Fibroblast of lung (primary cell): ENCODE measurements at places on chromosomes 12 and 14. TPM values are rescaled to one million over a fixed set of nuclear protein-coding genes. Genes with fewer than 3 reads are reported as not detected.

GRCh38 chr12:129827102-129827865 is 76.5 kb downstream of the TMEM132D start:
- H3K27ac ChIP-seq, result no peak overlapping the region
- H3K4me1 ChIP-seq, result no peaks in the 10 kb centered on the region
- no peaks in the 10 kb centered on the region for H3K36me3 ChIP-seq
- no peaks in the 10 kb centered on the region for H3K27me3 ChIP-seq
- no peak overlapping the region for H3K4me3 ChIP-seq

GRCh38 chr14:71523630-71524319 is 408.5 kb upstream of the RGS6 start:
- H3K27ac ChIP-seq, result no peak overlapping the region
- H3K4me3 ChIP-seq, result no peak overlapping the region
- no peaks in the 10 kb centered on the region for H3K36me3 ChIP-seq

- H3K4me1 ChIP-seq, result no peaks in the 10 kb centered on the region
- DNase-seq, result no peak
- H3K36me3 ChIP-seq, result no peaks in the 10 kb centered on the region
- H3K4me3 ChIP-seq, result no peak overlapping the region
Observed at GRCh38 chr14:96987086-96987474, 189.9 kb downstream of the VRK1 start.

DNA sequence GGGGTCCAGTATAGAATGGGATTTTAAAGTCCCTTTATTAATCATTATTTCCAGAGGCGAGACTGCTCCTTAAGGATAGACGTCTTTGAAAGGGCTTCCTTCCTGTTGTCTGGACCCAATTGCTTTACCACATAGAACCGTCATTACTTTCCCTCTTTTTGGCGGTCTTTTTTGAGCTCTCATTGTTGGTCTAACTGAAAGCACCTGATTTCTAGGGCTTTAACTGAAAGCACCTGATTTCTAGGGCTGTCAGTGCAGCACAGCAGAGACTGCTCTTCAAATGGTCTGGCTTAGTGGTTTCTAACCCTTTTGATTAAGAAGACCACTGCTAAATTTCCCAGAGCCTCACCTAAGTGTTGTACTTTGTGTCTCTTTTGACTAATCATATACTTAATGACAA is 95.8 kb downstream of the PRKCH start:
- H3K36me3 ChIP-seq, result no peaks in the 10 kb centered on the region
- H3K4me3 ChIP-seq, result no peak overlapping the region
- no peak overlapping the region for H3K27ac ChIP-seq
- H3K4me1 ChIP-seq, result no peaks in the 10 kb centered on the region

DNA sequence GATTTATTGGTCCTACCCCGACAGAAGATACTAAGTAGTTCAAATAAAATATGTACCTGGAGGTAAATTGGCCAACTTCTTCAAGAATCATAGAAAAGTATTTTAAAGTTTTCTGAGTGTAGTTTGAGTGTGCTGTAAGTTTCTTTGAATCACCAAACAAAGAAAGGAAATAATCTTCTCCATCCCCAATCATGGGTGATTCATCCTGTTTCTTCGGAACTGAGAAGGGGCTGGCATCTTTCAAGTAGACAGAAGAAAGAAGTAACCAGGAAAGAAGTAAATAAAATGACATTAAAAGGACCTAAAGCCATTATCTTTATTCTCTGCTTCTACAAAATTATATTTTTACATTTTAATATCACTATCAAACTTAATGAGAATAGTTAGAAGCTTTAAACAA is 6.8 kb downstream of the LMNTD1 start:
- H3K27me3 ChIP-seq, result no peaks in the 10 kb centered on the region
- peak; percentile 9 for DNase-seq
- H3K27ac ChIP-seq, result no peak overlapping the region
- no peaks in the 10 kb centered on the region for H3K4me1 ChIP-seq
- H3K36me3 ChIP-seq, result no peaks in the 10 kb centered on the region
- H3K4me3 ChIP-seq, result no peak overlapping the region

DNA sequence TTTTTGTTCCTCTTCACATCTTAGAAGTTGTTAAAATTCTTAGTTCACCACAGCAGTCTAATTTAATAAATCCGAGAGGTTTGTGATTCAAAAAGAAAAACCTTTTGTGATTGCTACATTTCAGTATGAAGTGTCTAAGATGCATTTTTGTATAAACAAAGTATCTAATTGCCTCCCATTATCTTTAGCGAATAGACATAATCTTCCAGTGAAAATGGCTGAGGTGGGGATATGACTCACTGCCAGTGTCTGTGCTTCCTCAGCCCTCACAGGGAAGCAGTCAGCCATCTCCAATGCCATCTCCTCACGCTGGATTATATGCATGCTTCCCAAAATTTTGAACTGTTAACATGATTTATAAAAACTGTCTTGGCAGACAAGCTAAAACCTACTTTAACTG is 7.6 kb downstream of the GCH1 start:
- no peaks in the 10 kb centered on the region for H3K4me1 ChIP-seq
- H3K36me3 ChIP-seq, result no peaks in the 10 kb centered on the region
- no peak overlapping the region for H3K27ac ChIP-seq
- no peak overlapping the region for H3K4me3 ChIP-seq

DNA sequence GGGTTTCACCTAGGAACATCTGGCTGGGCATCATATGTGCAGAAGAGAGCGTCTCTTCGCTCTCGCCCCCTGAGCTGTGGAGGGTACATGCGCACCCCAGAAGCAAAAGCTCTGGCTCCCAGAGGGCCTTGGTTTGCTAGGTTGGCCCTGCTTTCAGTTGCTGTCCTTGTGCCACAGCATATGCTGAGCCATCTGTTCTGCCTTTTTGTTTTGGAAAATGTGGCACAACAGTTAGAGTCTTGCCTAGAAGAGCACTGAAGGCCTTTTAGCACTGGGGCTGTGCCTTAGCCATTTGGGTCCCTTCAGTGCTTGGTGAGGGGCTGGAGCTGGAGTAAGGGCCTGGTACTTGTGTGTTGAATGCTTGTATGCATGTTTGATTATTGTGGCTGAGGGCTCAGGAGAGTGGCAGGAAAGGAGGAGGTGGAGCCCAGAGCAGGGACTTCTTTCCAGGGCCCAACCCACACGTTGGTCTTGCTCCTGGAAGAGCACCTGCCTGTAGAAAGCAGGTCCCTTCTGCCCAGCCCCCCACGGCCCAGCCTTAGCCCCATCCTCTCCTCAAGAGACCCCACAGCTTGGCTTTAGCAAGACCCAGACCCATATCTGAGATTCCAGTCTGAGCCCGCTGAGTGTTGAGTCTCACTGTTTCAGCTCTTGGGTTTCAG is 113.7 kb downstream of the SLC25A47 start:
- H3K4me1 ChIP-seq, result no peaks in the 10 kb centered on the region
- H3K36me3 ChIP-seq, result no peaks in the 10 kb centered on the region
- H3K27ac ChIP-seq, result no peak overlapping the region

DNA sequence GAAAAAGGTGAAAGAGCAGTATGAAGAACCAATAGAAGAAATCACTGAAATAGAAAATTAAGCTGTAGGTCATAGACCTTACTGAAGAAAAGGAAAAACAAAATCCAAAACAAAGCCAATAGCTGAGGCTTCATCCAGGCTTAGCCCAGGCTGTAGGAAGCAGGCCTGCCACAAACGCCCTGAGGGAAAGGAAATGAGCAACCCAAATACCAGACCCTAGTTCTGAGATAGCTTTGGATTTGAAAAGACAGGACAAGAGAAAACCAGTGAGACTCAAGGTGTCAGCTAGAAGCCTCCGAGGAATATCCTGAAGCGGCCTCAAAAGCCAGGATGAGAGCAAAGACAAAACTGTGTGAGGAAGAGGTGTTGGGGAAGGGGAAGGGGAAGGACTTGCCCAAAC is 79.2 kb downstream of the FERMT2 start:
- no peak overlapping the region for H3K27ac ChIP-seq
- H3K4me3 ChIP-seq, result no peak overlapping the region
- DNase-seq, result no peak
- peaks cover 6% of the 10 kb centered on the region for H3K4me1 ChIP-seq

- no peak for DNase-seq
- no peak overlapping the region for H3K27ac ChIP-seq
- H3K4me1 ChIP-seq, result no peaks in the 10 kb centered on the region
- H3K4me3 ChIP-seq, result no peak overlapping the region
Observed at GRCh38 chr14:71956920-71957563, 24.8 kb downstream of the RGS6 start.

- no peaks in the 10 kb centered on the region for H3K27me3 ChIP-seq
- no peak overlapping the region for H3K4me3 ChIP-seq
- DNase-seq, result peak; percentile 92
Observed at GRCh38 chr14:67943947-67944346, 124.4 kb downstream of the RAD51B start.

The LMNTD1 gene
- not detected in 2 replicates for total RNA-seq

The BBS10 gene
- 21.1 and 31.0 TPM in 2 replicates for total RNA-seq

The MTERF2 gene
- 6.2 and 7.3 TPM in 2 replicates for total RNA-seq

The SEC23A gene
- 242 and 287 TPM in 2 replicates for total RNA-seq

The PGF gene
- 4.6 and 7.6 TPM in 2 replicates for total RNA-seq

The PLA2G1B gene
- total RNA-seq, result 0.51 TPM in 1 of 2 replicates, not detected in the other

The GPR137C gene
- total RNA-seq, result 0.50 and 0.51 TPM in 2 replicates
